ENCODE measurements at places on chromosomes 16 and 17.

- DNase-seq: no peak
These were observed 5.0 kb upstream of the RPH3AL start for GRCh38 chr17:357644-358043.

- DNase-seq: no peak
These were observed 8.8 kb downstream of the CNTNAP1 start for GRCh38 chr17:42691021-42691545.

DNA sequence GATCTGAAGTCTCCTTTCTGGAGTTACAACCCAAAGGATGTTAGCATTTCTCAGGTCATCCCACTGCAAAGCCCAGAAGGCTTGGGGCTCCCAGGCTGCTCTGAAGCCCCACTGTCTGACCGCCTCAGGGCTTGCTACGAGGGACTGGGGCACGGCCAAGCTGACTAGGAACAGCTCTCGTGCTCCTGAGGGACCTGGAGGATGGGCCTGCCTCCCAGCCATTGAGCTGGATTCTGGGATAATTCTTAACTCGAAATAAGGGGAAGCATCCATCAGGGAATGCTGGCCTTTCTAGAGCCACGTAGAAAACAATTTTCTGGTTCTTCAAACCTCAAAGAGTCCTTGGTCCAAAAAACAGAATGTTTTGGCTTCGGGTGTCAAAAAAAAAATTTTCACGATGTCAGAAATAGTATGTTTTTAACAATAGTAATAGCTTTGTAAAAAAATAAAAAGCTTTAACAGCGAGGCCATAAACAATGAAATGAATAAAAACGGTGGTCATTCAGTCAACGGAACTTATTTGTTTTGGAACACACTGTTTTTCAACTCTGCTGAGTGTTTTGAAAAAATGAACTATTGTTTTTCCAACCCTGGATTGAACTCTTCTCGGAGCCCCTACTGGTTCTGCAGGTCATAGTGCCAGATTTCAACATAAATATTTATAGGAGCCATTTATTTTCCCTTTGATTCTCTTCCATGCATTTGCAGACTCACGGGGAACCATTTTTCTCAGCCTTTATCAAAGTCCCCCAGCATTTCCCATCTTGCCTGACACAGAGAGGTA is 16.4 kb upstream of the HERPUD1 start:
- no peak for DNase-seq

GRCh38 chr16:4319454-4320421 is 3.9 kb downstream of the GLIS2 start:
- peak; percentile 50 for DNase-seq

- DNase-seq: no peak
These were observed 89.4 kb downstream of the C16orf78 start for GRCh38 chr16:49462989-49463371.
